ENCODE measurements at places on chromosomes 11 and 22.

- no peak for DNase-seq
Observed at GRCh38 chr11:59810911-59811259, 307 bp upstream of the MRPL16 start.

DNA sequence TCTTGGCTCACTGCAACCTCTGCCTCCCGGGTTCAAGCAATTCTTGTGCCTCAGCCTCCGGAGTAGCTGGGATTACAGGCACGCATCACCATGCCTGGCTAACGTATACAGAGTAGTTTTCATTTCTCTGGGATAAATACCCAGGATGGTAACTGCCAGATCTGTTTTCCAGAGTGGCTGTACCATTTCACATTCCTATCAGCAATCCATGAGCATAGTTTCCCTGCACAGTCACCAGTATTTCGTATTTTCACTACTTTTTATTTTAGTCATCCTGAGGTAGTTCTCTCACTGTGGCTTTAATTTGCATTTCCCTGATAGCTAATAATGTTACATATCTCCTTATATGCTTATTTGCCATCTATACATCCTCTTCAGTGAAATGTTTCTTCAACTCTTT lies 11.0 kb upstream of the SCARF2 start:
- DNase-seq, result no peak

DNA sequence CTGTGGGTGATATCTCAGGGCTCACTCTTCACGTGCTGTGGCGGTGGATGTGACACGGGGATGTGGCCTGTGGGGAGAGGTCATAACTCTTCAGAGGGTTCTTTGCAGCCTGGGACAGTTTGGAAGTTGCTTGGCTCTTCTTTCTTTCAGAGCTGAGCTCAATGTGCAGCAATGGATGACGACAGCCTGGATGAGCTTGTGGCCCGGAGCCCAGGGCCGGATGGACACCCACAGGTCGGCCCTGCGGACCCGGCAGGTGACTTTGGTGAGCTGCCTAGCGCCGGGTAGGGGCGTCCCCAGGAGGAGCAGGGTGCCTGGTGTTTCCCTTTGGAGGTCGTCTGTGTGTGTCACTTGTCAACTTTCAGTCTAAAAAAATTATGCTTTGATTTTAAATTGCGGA lies 5.1 kb downstream of the PHRF1 start:
- DNase-seq, result no peak

GRCh38 chr11:14124886-14125285 lies 162.4 kb downstream of the SPON1 start:
- DNase-seq, result no peak

- DNase-seq, result no peak
Observed at GRCh38 chr11:59182457-59183151, 10.7 kb downstream of the DTX4 start.

GRCh38 chr11:57647960-57648800 lies 1.5 kb downstream of the YPEL4 start:
- DNase-seq, result no peak

DNA sequence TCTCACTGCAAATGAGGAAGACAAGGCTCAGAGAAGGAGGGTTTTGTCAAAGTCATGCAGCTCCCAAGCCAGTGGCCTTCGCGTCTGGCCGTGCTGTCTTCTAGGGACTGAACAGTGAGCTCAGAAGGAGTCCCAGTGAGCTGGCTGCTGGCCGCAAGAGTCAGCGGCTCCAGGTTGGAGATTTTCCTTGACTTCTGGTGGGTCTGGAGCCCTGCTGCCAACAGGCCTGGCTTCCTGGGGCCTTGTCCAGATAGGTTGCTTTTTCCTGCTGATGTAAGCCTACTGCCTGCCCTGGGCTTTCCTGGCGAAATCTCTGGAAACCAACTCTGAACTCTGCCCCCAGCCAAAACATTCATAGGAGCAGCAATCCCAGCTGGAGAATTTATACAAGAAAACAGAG lies 272.7 kb upstream of the CADM1 start:
- DNase-seq, result no peak

- no peak for DNase-seq
Observed at GRCh38 chr11:126680131-126680530, 320.4 kb downstream of the KIRREL3 start.

GRCh38 chr22:43516386-43516785 lies 104.6 kb downstream of the MPPED1 start:
- DNase-seq, result no peak

- DNase-seq, result no peak
Observed at GRCh38 chr22:42385696-42386095, 46.5 kb downstream of the NFAM1 start.

DNA sequence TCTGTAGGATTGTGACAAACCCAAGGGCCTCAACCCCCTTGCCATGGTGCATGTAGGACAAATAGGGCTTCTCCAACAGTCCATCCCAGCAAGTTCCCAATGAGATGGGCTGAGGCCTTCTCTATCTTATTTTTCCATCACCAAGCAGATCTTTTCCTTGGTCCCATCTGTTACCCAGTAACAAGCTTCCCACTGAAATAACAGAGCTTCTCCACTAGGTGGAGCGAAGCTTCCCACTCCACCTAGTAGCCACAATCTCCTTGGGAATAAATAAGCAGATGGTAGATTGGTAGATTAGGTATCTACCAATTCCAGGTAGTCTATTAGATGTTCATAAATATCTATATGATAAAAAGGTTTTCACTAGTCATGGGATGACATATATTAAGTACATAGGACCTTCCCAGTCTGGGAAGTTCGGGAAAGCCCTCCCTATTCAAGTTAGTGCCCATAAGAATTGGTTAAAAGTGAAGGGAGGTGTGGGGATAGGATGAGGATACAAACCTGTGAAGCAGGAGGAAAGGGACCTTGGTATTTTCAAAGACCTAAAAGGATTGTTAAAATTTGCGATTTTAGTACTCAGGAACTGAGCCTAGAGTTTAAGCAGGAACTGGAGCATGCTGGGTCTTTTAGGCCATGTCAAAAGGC lies 5.9 kb upstream of the OR52L1 start:
- DNase-seq, result no peak

All from CD8-positive, alpha-beta T cell (primary cell).